ENCODE measurements at places on chromosomes 6 and 20.
A peak's percentile ranks its signal among the peaks of the same experiment; 100 is the strongest.

DNA sequence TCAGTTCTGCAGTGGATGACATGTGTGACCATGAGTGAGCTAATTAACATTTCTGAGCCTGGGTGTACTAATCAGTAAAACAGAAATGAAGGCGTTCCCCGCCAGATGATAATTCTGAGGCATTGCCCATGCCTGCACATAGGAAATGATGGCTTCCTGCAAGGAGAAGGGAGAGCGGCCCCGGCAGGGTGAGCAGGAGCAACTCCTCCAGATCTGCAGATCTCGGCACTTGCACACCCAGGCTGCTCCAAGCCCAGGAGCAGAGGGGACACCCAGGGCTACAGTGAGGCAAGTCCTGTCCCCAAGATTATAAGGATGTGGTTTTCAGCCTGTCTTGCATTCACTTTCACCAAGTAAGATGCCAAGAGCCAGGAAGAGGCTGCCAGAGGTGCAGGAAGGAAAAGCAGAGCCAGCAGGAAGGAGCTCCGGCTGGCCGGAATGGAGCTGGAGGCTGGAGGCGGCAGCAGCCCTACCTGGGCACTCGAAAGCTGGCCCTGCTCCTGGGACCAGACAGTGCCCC, 177.5 kb upstream of the CST7 start:
- no peak for DNase-seq

DNA sequence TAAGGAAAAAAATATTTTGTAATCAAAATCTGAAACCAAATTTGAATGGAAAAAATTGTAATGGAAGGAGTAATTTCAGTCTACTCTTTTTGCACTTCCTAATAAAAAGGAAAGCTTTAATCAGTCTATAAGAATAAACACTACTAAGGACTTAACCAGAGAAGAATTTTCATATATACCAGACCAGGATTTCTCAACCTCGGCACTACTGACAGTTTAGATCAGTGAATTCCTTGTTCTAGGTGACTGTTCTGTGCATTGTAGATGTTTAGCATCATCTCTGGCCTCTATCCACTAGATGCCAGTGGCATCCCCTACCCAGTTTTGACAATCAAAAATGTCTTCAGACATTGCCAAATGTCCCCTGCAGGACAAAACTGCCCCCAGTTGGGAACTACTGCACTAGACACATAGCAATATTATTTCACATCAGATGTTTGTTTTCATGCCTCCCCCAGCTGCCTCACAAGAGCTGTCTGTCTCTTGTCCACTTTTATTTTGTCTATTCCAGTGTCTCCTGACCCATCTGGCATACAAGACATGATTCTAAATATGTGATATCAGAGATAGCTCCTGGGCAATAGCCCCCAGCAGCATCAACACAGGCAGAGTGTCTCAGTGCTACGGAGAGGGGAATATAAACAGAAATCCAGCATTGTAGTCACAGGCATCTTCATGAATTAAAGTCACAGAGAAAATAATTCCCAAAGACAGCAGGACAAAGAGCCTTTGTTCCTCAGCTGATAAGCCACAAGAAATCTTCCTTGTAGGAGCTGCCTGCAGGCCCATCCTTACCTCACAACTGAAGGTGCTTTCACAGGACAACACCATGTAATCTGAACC, 27.0 kb downstream of the DNAAF9 start:
- DNase-seq: no peak

DNA sequence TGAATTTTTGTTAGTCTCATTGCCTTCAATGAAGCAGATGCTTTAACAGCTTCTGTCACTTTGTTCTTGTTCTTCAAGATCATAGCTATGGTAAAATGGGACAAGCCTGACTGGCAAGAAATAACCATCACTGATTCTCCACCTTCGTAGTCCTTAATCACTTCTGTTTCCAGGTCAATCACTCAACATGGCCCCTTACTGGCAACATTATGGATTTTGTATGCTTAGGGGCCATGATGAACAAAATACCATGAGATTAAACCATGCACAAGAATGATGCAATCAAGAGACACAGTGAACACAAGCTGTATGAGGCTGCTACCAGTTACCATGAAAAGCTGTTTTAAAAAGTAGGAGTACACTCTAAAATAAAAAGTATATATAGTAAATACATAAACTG, 32.8 kb downstream of the ADNP start:
- no peak for DNase-seq

DNA sequence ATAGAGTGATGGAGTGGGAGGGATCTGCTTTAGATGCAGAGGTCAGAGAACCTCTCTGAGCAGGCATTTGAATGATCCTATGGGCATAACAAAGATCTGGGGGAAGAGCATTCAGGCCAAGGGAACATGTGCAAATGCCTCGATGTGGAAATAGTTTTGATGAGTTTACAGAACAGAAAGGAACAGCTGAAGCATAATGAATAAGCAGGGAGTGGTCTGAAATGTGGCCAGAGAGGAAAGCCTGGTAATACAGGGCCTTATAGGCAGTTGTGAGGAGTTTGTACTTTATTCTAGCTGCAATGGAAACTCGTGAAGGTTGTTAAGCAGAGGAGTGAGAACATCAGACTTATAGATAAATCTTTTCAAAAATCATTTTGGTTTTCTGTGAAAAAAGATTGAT, 33.0 kb upstream of the ME1 start:
- DNase-seq: no peak

DNA sequence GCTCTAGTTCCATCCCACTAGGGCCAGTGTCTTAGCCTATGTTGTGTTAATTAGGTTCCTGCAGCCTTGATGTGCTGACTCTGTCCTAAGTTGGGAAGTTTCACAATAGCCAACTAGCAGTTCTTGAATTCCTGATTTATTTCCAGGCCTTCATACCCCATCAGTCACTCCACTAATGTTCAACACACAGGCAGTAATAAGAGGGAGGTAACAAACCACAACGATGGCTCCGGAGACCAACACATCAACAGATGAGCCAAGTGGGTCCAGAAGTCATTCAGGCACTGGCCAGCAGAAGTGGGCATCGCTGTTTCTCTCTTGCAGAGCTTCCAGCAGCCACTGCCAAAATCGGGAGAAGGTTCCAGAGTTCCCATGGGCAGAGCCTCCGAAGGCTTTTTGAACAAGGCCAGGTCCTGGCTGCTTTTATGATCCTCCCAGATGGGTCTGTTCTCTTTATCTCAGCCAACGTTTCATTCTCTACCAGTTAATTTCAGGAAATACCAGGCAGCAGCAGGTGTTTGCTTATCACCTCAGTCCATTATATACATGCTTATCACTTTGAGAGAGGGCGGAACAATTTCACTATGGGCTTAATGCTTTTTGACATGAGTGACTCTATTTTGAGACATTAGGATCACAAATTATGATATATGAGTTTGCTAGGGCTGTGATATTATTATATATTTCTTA, 48.5 kb upstream of the NOP56 start:
- no peak for DNase-seq

DNA sequence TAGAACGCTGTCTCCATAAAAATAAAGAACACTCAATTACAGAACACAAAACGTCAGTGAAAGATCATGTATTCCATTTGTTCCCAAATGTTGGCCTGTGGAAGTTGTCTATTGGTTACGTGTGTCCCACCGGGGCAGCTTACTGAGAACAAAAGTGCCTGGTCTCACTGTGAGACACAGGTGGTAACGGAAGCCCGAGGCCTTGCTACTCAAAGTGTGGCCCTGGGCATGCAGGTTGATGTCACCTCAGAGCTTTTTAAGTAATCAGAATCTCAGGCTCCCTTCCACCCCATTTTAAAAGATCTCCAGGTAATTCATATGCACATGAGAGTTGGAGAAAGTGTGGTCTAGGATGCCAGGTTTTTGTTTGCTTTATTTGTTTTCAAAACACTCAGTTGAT, 422.5 kb upstream of the OPRM1 start:
- no peak for DNase-seq

DNA sequence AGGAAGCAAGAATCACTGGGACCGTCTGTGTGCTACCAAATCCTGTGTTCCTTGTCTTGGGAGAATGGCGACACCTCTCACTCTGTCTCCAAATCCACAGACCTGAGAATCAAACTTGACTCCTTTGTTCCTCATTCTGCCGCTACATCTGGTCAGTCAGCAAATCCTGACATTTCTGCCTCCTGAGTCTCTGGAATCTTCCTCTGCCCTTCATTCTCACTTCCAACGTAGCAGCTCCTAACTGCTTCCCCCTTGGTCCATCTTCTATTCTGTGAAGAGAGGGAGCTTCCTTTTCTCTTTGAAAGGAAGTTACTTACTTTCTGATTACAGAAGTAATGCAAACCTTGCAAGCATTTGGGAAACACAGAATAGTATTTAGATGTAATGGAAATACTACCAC, 37.7 kb downstream of the SYTL3 start:
- DNase-seq: no peak

GRCh38 chr6:105835373-105835772, 250.8 kb upstream of the PRDM1 start:
- peak; percentile 23 for DNase-seq

- DNase-seq: no peak
Measured at GRCh38 chr6:1131285-1132079, 180.4 kb upstream of the FOXQ1 start.
